Central memory CD4-positive, alpha-beta T cell (primary cell): ENCODE measurements at places on chromosomes 7 and 10.

GRCh38 chr7:31000161-31000693, 36.5 kb downstream of the GHRHR start:
- DNase-seq: no peak

- no peak for DNase-seq
These were observed 39.2 kb upstream of the NANOS1 start for GRCh38 chr10:118990326-118990725.

GRCh38 chr7:2580636-2581035, 21.9 kb downstream of the IQCE start:
- DNase-seq: no peak

DNA sequence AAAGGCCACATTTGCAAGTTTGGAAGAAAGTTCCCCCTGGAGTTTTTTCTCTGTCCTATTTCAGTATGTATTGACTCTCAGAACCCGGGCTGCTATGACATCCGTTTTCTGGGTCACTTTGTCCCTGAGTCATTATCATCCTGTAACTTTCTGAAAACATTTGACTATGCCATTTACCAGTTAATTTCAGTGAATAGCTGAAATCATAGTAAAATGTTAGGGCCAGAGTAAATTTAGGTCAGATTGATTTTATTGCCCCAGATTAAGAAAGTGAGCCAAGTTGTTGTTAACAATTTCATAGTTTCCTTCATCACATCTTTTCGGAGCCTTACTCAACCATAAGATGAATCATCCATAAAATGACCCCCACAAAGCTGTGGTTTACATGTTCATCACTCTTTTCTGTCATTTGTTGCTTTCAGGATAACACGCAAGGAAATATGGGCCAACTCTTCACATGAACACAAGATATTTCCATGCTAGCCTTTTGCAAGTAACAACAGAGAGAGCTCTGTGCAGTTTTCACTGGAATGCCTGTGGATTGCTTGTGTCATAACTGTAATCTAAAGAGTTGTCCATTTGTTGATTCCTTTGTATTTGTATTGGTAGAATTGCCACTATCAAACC, 3.9 kb upstream of the MACC1 start:
- no peak for DNase-seq

GRCh38 chr7:98211221-98211675, at the start of gene BHLHA15:
TSS of gene BHLHA15 (plus strand) at chr7:98211439. CDS start at chr7:98212310, 871 bp downstream.
- no peak for DNase-seq

DNA sequence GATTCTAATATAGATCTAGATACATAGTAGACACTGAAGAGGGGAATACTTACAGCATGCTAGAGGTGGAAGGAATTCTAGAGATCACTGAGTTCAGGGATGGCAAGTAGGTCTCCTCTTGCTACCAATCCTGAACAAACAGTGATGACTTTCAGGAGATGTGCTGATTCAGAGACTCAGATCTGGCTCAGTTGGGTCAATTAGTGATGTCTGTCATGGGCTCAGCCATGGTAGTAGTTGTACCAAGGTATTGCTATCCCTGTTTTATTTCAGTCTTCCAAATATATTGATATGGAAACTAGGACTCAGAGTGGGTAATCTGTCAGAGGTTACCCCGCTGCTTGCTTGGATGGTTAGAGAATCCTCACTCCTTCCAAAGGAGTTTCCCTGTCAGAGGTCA, 38.5 kb downstream of the UNC5B start:
- no peak for DNase-seq

GRCh38 chr10:126504063-126504760, 115.9 kb upstream of the ADAM12 start:
- DNase-seq: peak; percentile 17

- DNase-seq: no peak
These were observed 159.9 kb downstream of the MAD1L1 start for GRCh38 chr7:2072798-2073197.

GRCh38 chr7:27912751-27913150, 172.8 kb downstream of the TAX1BP1 start:
- DNase-seq: no peak

DNA sequence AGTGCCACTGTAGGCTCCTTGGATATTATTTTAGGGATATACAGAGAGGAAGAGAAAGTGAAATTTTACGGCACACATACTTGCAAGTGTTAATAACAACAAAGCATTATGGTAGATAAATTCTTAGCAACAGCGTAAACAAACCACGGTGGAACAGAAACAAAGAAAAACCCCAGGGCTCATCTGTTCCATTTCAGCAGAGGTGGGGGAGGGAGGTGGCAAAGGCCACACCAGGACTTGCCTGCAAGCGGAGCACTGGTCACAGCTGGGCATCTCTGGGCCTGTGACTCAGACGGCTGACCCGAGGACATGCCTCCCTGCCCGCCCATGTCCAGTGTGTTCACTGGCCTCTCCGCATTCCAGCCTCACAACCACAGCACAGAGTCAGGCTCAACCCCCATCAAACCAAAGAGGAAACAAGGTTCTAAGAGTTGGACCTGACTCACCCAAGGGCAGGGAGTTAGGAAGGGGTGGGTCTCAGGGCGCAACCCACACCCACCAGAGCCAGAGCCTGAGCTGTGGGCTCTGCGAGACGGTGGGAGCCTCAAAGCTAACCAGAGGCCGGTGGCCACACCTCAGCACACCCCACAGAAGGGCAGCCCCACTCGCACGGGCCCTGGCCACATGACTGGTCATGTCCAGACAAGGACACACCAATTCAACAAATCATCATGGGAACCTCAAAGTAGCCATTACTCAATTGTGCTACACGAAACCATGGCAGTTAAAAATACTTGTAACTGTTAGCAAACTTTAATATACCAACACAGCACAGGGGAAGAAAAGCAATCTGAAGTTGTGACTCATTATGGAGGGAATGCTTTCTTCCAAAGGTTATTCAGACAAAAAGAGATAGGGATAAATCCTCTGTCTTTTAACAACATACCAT, 10.7 kb downstream of the ESYT2 start:
- DNase-seq: peak; percentile 87
